Aorta (tissue), 5 donors: ENCODE measurements at places on chromosomes 4 and X. TPM values are rescaled to one million over a fixed set of nuclear protein-coding genes. Genes with fewer than 3 reads are reported as not detected.

DNA sequence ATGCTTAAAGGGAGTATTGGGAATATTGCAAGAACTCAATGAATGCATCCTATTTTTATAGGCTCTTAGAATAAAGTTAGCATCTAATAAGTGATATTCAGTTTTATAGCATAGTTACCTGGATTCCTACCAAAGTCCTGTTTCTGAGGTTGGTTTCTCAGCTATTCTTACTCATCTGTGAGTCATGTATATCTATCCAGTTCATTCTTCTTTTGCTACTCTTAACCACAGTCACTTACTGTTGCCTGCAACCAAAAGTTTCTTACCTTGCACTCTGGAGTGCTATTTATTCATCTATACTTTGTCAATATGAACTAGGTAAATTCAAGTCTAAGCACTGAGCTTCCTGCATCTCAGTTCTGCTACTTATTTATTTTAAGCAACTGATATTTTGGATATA, 322.5 kb downstream of the HS3ST1 start:
- H3K4me3 ChIP-seq: no peak overlapping the region
- no peak overlapping the region for H3K27ac ChIP-seq
- H3K27me3 ChIP-seq: no peaks in the 10 kb centered on the region
- H3K36me3 ChIP-seq: no peaks in the 10 kb centered on the region
- DNase-seq: no peak

- no peaks in the 10 kb centered on the region for H3K4me1 ChIP-seq
- H3K36me3 ChIP-seq: no peaks in the 10 kb centered on the region
- H3K27me3 ChIP-seq: no peaks in the 10 kb centered on the region
- no peak for DNase-seq
- no peak overlapping the region for H3K27ac ChIP-seq
These were observed 114.4 kb downstream of the GLRA3 start for GRCh38 chr4:174714393-174715211.

- H3K27me3 ChIP-seq: no peaks in the 10 kb centered on the region
- no peak for DNase-seq
- no peak overlapping the region for H3K4me3 ChIP-seq
- peak overlapping the region; percentile 94 for H3K27ac ChIP-seq
These were observed 194.8 kb downstream of the SOWAHB start for GRCh38 chr4:76703123-76703490.

GPR78 gene
- not detected for polyA plus RNA-seq

DNA sequence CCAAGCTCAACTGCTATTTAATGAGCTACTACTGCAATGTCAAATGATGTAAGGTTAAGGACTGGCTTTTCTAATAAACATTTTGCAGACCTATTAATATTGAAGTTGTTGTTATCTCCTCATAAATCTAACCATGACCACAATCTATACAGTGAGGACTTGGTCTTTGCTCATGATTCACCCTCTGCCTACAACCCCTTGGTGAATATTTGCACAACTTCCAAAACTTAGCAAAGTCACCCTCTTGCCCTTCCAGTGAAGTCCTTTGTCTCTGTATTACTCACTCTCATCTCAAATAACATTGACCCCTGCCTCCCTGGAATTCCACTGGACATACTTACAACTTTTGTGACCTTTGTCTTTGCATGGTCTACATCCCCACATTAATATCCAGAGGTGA, 204.5 kb downstream of the KCNIP4 start:
- no peak overlapping the region for H3K27ac ChIP-seq
- H3K4me3 ChIP-seq: no peak overlapping the region
- no peaks in the 10 kb centered on the region for H3K4me1 ChIP-seq

DNA sequence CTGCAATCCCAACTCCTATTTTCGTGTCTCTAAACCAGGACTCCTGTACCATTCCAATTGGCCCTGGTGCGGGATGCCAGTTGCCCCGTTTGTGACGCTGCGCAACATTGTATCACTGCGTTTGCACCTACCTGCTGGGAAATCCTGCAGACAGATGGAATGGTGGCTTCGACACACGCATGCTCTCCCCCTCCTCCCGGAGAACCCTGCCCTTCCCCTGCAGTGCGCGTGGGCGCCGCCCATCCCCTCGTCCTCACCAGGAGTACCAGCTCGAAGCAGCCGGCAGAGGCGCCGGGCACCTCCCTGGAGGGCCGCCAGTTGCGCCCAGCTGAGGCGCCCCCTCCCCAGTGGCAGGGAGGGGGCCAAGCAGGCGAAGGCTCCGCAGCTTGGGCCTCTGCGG, 1.4 kb downstream of the DGKK start:
- H3K36me3 ChIP-seq: no peaks in the 10 kb centered on the region
- H3K27ac ChIP-seq: no peak overlapping the region
- DNase-seq: no peak
- H3K4me1 ChIP-seq: no peaks in the 10 kb centered on the region
- no peak overlapping the region for H3K4me3 ChIP-seq

DNA sequence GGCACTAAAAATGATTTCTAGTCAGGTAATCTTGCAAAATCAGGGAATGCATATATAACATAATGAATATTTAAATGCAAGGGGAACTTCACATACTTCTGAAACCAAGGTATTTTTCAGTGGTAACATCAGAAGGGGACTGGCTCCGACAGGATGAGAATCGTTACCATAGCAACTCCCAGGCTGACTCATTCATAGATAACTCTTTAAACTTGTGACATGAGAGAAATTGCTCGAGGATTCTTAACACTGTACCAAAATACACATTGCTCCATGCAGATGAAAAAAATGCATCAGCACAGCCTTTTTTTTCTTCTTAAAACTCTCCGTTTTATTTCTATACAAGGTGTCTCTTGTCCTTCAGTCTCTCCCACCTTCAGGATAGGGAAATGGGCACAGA, 114.3 kb downstream of the GABRB1 start:
- no peak overlapping the region for H3K27ac ChIP-seq
- H3K4me1 ChIP-seq: no peaks in the 10 kb centered on the region
- no peaks in the 10 kb centered on the region for H3K27me3 ChIP-seq
- no peaks in the 10 kb centered on the region for H3K36me3 ChIP-seq
- no peak for DNase-seq

- H3K4me1 ChIP-seq: no peaks in the 10 kb centered on the region
- H3K27me3 ChIP-seq: no peaks in the 10 kb centered on the region
- no peak for DNase-seq
- no peak overlapping the region for H3K4me3 ChIP-seq
These were observed 85.6 kb downstream of the ANTXR2 start for GRCh38 chr4:79987401-79987800.

GRCh38 chr4:37648084-37648817, 37.9 kb downstream of the RELL1 start:
- H3K27me3 ChIP-seq: no peaks in the 10 kb centered on the region
- peak; percentile 55 for DNase-seq
- no peak overlapping the region for H3K4me3 ChIP-seq
- no peak overlapping the region for H3K27ac ChIP-seq

ADAMTS3 gene
- polyA plus RNA-seq: 0.25 TPM

DNA sequence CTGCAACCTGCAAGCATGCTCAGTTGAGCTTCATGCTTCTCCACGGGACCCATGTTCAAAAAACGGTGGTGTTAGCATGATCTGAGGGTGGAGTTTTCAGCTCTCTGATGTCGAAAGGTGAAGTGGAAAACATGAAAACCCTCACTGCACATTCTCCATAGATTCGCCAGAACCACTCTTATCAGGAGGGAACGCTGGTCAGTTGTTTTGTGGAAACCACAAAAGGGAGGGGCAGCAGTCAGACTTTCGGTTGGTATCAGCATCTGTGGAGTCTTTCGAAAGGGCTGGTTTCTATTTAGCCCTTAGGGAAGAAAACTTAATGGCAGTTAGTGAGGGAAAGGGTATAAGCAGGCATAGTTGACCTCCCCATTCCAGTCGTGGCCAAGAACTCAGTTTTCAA, 12.6 kb downstream of the PPA2 start:
- H3K36me3 ChIP-seq: no peaks in the 10 kb centered on the region
- no peak for DNase-seq
- H3K4me1 ChIP-seq: no peaks in the 10 kb centered on the region
- no peak overlapping the region for H3K27ac ChIP-seq
- no peak overlapping the region for H3K4me3 ChIP-seq
- H3K27me3 ChIP-seq: no peaks in the 10 kb centered on the region
